Activated CD4-positive, alpha-beta memory T cell treated with anti-CD3 and anti-CD28 coated beads for 36 hours (primary cell): ENCODE measurements at places on chromosomes 6 and 20. TPM values are rescaled to one million over a fixed set of nuclear protein-coding genes. Genes with fewer than 3 reads are reported as not detected.

- peak; percentile 84 for DNase-seq
- peaks cover 7% of the 10 kb centered on the region for H3K36me3 ChIP-seq
- peak within 1 kb of the TSS; percentile 93 for H3K27ac ChIP-seq
- H3K4me3 ChIP-seq = peak within 1 kb of the TSS; percentile 91
- H3K4me1 ChIP-seq = peaks cover 28% of the 10 kb centered on the region
- no peaks in the 10 kb centered on the region for H3K27me3 ChIP-seq
Observed at GRCh38 chr6:143510991-143511891, at the start of gene FUCA2. Gene FUCA2 (minus strand): TSS chr6:143511720. CDS start chr6:143511634, 86 bp downstream.

DNA sequence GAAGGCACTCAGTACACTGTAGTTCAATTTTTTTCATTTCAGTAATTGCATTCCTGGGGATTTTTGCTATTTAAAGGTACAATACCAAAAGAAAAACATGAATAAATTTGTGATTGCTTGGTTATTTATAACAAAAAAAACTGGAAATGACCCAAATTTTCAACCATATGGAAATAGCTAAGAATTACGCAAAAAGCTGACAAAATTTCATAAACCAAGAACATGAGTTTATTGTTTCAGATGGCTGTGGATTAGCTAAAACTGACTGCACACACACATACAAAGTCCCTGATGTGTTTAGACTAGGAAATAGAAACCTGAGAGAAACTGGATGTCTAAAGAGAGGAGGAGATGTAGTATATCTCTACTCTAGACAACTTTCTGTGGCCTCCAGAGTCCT is 718.4 kb upstream of the CHD6 start:
- DNase-seq = no peak
- no peaks in the 10 kb centered on the region for H3K4me1 ChIP-seq
- no peaks in the 10 kb centered on the region for H3K27me3 ChIP-seq
- no peaks in the 10 kb centered on the region for H3K36me3 ChIP-seq
- H3K4me3 ChIP-seq = no peak overlapping the region

- no peaks in the 10 kb centered on the region for H3K27me3 ChIP-seq
- DNase-seq = no peak
- H3K36me3 ChIP-seq = peaks cover 63% of the 10 kb centered on the region
- H3K27ac ChIP-seq = no peak overlapping the region
- H3K4me1 ChIP-seq = peaks cover 36% of the 10 kb centered on the region
Observed at GRCh38 chr20:62134735-62135231, 8.4 kb downstream of the PSMA7 start.

DNA sequence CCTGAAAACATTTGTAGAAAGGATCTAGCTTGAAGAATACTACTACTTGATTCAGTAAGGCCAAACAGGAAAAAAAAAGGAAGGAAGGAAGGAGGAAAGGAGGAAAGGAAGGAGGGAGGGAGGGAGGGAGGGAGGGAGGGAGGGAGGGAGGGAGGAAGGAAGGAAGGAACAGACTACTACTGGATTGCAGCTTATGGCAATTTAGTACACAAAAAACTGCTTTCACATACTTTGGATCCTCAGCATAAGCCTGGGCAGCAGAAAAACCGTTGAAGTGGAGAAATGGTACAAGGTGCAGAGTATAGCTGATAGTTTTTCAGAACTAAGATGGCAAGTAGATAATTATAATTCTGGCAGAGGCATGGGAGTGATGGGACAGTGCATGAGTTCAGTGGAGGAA is 201.6 kb downstream of the BTBD9 start:
- no peak for DNase-seq
- H3K4me3 ChIP-seq = no peak overlapping the region
- H3K36me3 ChIP-seq = peaks cover 2% of the 10 kb centered on the region
- no peaks in the 10 kb centered on the region for H3K27me3 ChIP-seq
- H3K27ac ChIP-seq = no peak overlapping the region

Gene HTR1B
- not detected for total RNA-seq

GRCh38 chr6:129606664-129607063 is 103.3 kb downstream of the ARHGAP18 start:
- DNase-seq = peak; percentile 13
- peaks cover 4% of the 10 kb centered on the region for H3K36me3 ChIP-seq
- no peak overlapping the region for H3K27ac ChIP-seq
- peaks cover 5% of the 10 kb centered on the region for H3K4me1 ChIP-seq

Gene MUC21
- total RNA-seq = not detected

DNA sequence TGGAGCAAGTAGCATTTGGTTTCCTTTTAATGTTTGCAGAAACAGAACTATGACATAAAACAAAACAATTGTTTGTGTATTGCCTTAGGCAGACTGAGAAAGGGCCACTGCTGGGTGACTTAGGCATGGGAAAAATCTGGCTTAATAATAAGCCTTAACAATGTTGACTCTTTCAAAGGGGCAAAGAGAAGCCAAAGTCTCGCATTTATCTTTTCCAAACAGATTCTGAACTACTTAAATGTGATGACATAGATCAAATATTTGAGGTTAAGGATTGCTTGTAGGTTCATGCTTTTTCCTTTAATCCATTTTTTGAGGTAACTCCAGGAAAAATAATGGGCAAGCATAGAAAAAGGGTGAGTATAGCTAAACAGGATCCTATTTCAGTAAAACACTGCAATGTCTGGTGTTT is 39.6 kb downstream of the ADAT2 start:
- no peak overlapping the region for H3K4me3 ChIP-seq
- no peaks in the 10 kb centered on the region for H3K36me3 ChIP-seq
- no peak for DNase-seq
- H3K27ac ChIP-seq = no peak overlapping the region
- no peaks in the 10 kb centered on the region for H3K4me1 ChIP-seq
- peaks cover 9% of the 10 kb centered on the region for H3K27me3 ChIP-seq

GRCh38 chr20:51470907-51471411 is 71.6 kb downstream of the NFATC2 start:
- peak; percentile 53 for DNase-seq
- no peak overlapping the region for H3K4me3 ChIP-seq
- H3K4me1 ChIP-seq = peaks cover 52% of the 10 kb centered on the region
- H3K27me3 ChIP-seq = no peaks in the 10 kb centered on the region

DNA sequence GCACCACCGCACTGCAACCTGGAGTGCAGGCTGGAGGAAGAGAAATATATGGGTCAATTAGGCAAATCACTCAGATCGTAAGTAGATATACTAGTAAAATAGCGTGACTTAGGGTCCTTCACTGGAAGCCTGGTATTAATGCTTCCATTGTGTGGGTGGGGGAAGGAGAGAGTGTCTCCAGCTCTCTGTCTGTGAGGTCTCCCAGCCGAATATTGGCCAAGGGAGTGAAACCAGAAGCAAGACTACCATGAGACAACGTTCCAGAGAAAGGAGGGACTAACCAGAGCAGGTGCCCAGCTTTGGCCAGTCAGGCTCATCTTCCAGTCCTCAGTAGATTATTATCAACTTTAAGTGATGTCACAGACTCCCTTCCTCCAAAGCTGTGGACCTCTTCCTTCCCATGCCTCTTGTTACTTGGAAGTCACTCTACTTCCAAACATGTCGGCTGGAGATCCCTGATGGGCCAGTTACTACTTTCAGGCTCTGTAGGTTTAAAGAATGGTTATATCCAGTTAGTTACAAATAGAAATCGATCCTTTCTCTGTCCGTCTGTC is 28.8 kb downstream of the MTHFD1L start:
- peaks cover 48% of the 10 kb centered on the region for H3K36me3 ChIP-seq
- H3K4me1 ChIP-seq = peaks cover 28% of the 10 kb centered on the region
- no peaks in the 10 kb centered on the region for H3K27me3 ChIP-seq
- DNase-seq = no peak

Gene PSORS1C2
- not detected for total RNA-seq

DNA sequence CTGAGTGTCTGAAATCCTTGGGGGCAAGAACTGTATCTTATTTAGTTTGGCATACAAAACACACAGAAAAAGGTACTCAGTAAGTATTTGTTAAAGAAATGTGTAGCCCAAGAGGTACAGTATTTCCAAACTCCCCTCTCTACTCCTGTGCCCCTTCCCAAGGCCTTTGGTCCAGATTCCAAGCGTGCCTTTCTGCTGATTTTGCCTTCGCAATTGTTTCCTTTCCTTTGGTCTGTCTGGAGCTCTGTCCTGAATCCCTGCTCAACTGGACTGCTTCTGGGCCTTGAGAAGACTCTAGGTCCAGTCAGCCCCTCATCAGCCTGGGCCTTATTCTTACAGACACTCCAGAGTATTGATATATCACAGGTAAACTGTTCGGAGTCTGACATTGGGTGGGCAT is 122.2 kb upstream of the SYNCRIP start:
- H3K27ac ChIP-seq = no peak overlapping the region
- H3K4me1 ChIP-seq = no peaks in the 10 kb centered on the region
- no peak for DNase-seq
- peaks cover 13% of the 10 kb centered on the region for H3K27me3 ChIP-seq
